ENCODE measurements at places on chromosomes 4 and X.
A peak's percentile ranks its signal among the peaks of the same experiment; 100 is the strongest.

DNA sequence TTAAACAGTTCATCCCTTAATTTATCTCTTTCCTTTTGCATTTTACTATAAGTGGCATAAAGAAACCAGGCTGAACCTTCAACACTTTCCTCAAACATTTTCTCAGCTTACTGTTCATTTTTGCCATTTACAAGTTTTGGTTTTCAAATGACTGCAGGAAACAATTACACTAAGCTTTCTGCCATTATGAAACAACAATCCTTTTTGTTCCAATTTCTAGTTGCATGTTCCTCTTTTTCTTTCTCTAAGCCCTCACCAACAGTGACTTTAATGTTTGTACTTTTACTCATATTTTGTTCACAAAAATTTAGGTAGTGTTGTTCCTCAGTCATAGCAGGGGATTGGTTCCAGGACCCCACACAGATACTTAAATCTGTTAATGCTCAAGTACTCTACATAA lies 1526.1 kb downstream of the STIM2 start:
- DNase-seq = no peak

GRCh38 chr4:106809076-106809475 lies 227.0 kb downstream of the DKK2 start:
- DNase-seq = no peak

- peak; percentile 37 for DNase-seq
Observed at GRCh38 chrX:1444561-1445500, 7.9 kb downstream of the ASMTL start.

- DNase-seq = no peak
Observed at GRCh38 chr4:77229433-77229832, 72.4 kb downstream of the CCNG2 start.

DNA sequence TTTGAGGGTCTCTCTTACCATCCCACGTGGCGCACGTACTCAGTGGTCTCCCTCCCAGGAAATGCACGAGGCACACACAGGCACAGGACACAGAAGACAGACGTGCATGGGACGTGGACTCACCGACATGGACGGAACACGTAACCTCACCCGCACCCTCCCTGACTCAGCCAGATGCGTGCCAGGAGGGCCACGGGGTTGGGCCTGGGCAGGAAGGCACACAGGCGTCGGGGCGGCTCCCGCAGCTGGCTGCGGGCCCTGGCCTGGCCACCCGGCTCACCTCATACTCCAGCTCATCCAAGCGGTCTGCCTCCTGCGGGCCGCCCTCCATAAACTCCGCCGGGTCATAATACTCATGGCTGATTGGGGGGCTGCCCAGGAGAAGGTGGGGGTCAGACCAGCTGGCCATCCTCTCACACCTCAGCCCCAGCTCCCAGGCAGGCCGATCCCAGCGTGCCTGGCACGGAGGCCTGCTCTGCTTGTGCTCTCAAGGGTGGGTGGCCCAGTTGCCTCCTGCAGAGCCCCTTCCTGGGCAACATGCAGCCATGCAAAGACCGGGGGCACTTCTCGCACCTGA lies 12.6 kb downstream of the SSR4 start:
- no peak for DNase-seq

- DNase-seq = no peak
Observed at GRCh38 chr4:85854546-85854945, 379.6 kb downstream of the ARHGAP24 start.

GRCh38 chrX:2317527-2318055 lies 183.2 kb downstream of the DHRSX start:
- DNase-seq = no peak

DNA sequence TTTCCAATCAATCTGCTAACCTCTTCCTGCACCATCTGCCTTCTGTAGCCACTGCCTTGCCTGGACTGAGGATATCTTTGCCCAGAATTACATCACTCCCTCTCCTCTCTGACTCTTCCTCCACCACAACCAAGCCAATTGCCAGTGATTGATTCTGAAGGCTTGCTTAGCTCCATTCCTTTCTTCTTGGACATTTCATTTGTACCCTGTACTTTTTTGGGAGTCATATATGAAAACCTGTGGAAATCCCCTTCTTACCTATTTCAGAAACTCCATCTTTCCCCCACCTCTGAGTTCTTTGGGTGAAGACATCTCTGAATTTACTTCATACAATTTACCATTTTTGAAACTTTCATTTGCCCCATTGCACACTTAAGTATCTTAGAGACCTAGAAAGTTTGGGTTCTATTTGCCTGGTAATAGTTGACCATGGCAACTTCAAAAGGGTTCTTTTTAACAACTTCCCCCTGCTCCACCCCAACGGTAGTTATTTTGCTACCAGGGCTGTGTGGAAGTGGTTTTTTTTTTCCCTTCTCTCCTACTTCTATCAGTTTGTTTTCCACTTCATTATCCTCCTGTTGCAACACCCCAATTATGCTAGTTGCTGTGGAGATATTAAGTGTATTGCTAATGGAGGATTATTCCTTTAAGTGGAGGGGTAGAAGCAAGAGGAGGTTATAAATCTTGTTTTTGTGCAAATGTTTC lies 14.3 kb downstream of the SGMS2 start:
- no peak for DNase-seq

DNA sequence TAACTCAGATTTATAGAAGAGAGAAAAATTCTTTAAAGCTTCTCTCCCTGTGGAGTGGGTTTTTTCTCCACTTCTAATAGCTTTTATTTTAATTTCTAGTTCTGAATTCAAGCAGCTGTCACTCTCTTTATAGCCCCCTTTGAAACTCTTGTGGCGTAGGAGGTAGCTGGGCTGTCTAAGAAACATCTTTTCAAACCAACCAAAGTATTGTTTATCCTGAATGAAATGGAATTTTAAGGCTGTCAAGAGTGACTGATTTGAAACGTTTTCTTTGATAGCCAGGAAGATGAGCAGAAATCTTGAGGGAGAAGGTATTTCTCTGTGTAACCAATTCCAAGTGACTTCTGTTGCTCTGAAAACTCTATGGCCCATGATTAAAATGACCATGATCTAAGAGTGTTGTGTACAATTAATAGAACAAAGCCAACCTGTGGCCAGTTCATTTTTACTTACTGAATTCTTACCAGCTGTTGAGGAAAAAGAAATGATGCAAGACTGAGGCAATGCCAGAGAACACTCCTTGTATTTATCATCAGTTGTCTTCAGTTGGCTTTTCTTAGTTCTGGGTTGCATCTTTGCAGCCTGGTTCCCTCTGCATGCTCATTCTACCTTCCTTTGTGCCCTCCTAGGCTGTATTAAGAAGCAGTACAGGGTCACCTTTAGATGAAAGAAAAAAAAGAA lies 298.4 kb downstream of the ARHGAP10 start:
- DNase-seq = no peak

Measured in ascending aorta (tissue), 2 donors.